ENCODE measurements at places on chromosomes 4 and X.

GRCh38 chrX:11412715-11413623 is 119.8 kb downstream of the AMELX start:
- DNase-seq: no peak

GRCh38 chr4:74042681-74043080 is 4.2 kb upstream of the CXCL3 start:
- DNase-seq: no peak

- DNase-seq: no peak
These were observed 90.0 kb upstream of the EXOC1L start for GRCh38 chr4:55729351-55730279.

DNA sequence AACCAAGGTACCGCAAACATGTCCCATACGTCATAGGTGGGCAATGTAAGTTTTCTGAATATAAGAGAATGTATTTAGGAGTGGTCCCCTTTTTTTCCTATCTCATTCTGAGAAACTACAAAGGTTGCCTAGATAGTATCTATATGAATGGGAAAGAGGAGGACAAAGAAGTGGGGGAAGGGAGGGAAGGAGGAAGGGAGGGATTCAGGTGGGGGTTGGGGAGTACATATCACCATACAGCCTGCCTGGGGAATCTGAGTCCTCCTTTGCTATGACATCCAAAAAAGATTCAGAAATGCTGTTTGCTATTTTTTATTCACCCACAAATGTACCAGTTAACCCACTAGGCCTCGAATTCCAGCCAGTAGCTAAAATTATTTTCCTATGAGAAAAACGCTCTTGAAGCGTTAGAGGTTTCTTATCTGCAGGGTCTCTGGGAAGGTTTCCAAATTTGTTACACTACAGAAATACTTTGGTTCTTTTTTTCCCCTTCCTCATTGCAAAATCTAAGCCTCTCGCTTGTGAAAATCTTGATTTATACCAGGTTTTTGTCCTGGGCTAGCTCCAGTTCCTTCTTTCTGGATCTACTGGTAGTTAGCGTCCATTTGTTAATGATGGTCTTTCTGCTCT is 212.9 kb downstream of the NSUN7 start:
- DNase-seq: no peak

DNA sequence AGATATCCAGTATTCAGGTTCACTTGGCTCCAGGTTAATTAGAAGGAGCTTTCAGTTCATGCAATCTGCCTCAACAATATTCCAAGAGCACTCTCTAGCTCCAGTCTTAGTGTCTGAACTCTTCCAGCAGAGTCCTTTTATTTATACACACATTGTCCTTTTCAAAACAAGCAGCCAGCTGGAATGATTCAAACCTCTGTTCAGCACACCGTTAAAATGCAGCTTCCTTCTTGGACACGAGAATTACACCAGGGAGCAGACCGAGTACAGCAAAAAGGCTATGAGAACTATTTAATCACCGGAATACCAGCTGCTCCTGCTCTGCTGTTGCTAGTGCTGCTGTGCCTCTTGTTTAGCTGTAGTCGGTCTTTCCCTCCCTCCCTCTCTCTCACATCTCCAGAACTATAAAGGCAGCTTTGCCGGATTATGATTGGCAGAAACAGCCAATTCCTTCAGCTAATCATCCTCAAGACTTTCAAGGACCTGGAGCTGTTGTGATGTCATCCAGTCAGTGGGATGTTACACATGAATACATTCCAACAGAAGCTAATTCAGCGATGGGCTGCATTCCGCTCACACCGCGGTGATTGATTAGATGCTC is at the start of gene NDST4:
NDST4 (minus strand) TSS at position 115 of the 601 bp plus-strand sequence. CDS start 36,584 bp downstream, outside the sequence.
- DNase-seq: no peak

DNA sequence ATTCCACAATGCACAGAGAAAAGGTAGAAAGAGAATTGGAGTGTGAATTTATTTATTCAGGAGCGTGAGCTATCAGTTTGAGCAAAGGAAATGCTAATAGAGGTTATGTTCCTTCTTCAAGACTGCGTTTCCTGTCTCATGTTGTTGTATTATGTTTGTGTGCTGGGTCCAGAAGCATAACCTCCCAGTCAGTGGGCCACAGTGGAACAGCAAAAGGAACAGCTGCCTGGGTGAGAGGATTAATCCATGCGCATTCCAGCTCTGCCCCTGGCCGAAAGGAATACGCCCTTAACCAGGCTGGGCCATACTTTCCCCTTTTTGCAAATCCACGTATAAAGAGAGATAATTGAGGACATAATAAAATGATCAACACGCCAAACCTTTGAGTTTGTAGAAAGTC is 32.4 kb upstream of the ARX start:
- DNase-seq: no peak

DNA sequence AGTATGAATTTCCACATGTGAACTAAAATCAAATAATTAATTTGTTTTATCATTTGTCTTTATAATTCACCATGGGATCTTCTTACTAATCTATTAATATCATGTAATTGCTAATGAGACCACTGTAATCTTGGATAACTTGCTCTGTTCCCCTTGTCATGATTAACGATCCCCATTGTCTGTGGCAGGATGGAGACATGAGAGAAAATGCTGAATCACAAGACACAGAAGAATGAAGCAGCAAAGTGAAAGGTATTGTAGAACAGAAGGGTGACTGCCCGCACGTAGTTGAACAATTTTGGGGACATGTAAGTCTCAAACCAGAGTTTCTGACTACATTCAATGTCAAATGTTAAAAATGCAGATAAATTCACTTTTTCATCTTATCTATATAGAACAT is 135.2 kb downstream of the EPHA5 start:
- no peak for DNase-seq

- DNase-seq: no peak
These were observed 723 bp downstream of the TMEM192 start for GRCh38 chr4:165111906-165112367.

DNA sequence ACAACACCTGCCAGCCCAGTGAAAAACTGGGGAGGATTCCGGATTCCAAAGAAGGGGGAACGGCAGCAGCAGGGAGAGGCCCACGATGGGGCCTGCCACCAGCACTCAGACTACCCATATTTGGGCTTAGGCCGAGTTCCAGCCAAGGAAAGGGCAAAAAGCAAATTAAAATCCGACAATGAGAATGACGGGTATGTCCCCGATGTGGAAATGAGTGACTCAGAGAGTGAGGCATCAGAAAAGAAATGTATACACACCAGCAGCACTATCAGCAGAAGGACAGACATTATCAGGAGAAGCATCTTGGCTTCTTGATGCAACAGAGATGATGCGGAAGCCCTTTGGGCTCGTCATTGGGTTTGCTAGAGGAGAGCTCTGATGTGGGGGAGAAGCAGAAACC is 62.4 kb downstream of the JADE1 start:
- DNase-seq: no peak

DNA sequence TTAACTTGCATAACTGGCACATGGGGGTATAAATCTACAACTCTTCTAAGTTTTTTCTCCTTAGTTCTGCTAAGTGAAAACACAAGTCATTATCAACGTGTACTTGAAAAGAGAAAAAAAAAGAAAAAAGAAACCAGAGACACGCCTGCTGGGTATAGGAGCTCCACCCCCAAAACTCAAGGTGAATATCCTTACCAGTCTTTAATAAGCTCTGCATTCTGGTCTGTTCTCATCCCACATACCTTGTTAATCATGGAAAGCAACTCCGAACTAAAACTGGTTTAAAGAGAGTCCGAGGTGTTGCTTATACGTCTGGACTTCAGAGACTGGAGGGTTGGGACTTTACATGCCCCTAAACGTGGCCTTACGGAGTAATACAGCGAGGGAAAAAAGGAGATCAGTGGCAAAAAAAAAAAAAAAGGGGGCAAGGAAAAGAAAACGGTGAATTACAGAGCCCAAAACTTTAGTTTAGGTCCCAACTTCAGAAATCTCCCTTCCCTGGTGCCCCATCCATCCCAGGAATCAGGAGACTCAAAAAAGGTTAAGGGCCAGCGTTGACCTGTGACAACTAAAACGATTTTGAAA is 1.0 kb downstream of the PGRMC2 start:
- DNase-seq: no peak

GRCh38 chr4:82380344-82380743 is 6.6 kb upstream of the HNRNPD start:
- no peak for DNase-seq

- no peak for DNase-seq
These were observed 20.8 kb downstream of the FAM184B start for GRCh38 chr4:17760626-17761025.

- DNase-seq: no peak
These were observed 506.7 kb downstream of the BCOR start for GRCh38 chrX:39591099-39591498.

- no peak for DNase-seq
These were observed 75.7 kb downstream of the CPEB2 start for GRCh38 chr4:15077969-15078368.

GRCh38 chr4:10983268-10983667 is 298.7 kb upstream of the CLNK start:
- DNase-seq: no peak

DNA sequence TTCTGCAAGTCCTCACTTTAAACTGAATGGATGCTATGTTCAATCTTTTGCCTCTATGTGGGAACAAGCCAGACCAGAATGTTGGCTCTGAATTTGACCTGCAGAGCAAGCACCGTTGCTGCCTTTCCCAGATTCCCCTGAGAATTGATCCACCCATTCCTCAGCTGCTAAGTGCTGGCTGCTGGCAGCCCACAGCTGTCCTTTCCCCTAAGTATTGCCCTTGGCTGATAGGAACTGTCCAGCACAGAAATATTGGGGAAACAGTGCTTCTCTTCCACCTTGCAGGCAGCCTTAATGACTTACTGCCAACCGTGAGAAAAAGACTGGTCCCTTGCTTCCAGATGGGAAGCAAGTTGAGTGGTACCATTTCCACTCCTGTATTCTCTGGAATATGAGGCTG is 475.9 kb downstream of the PDHA2 start:
- DNase-seq: no peak

DNA sequence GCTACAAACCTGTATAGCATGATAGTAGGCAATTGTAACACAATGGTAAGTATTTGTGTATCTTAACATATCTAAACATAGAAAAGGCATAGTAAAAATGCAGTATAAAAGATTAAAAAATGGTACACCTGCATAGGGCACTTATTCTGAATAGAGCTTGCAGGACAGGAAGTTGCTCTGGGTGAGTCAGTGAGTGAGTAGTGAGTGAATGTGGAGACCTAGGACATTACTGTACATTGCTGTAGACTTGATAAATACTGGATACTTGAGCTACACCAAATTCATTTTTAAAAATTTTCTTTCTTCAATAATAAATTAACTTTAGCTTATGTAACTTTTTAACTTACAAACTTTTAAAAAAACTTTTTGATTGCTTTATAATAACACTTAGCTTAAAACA is 68.2 kb upstream of the MAML3 start:
- no peak for DNase-seq

- DNase-seq: no peak
These were observed 115.8 kb upstream of the SHISA3 start for GRCh38 chr4:42281324-42282020.

GRCh38 chrX:47196098-47196497 is 2.5 kb downstream of the UBA1 start:
- DNase-seq: no peak

- DNase-seq: no peak
These were observed 79.8 kb downstream of the PAPSS1 start for GRCh38 chr4:107640197-107640596.

- DNase-seq: no peak
These were observed 46.6 kb downstream of the SMPX start for GRCh38 chrX:21711129-21711847.

DNA sequence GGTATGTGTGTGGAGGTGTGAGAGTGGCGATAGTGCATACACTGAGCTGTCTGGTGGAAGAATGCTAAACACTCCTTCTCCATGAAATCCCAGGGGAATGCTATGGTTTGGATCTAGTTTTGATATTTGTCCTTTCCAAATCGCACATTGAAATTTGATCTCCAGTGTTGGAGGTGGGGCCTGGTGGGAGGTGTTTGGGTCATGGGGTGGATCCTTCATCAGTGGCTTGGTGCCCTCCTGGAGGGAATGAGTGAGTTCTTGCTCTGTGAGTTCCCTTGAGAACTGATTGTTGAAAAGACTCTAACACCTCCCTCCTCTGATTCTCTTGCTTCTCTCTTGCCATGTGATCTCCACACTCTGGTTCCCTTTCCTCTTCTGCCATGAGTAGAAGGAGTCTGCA is 114.1 kb upstream of the HHIP start:
- DNase-seq: no peak

GRCh38 chr4:87805971-87806370 is 6.6 kb downstream of the IBSP start:
- no peak for DNase-seq

- no peak for DNase-seq
These were observed 7.5 kb upstream of the HAUS7 start for GRCh38 chrX:153477901-153478300.

DNA sequence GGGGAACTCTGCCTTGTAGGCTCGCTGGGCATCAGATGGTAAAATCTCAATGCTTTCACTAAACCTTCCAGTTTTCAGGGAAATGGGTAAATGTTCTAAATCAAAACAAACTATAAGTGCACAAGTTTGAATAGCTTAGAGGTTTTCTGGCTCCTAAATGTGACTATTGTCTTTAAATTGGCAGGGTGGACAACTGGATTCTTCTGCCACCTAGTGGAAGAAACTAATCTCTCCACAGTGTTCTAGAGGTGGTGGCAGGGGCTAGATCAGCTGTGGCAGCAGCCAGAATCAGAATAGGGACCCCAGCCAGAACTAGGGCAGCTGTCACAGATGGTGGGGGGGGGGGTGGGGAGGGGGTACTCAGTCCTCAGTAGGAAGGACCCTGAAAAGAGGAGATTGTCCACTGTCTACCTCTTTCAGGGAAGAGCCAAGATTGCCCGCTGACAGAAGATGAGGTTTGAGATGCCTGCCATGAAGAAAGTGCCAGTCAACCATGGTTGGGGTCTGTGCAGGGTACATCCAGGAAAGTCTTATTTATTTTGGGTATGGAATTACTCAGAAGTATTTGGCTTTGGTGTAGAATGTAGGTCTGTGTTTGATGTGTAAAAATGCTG is 201.4 kb downstream of the CCNG2 start:
- no peak for DNase-seq

All from stimulated activated CD4-positive, alpha-beta T cell treated with anti-CD3 and anti-CD28 coated beads, Interleukin-15, amount 100 ng/mL, for 1 hour (primary cell).